ENCODE measurements at places on chromosomes 5 and 9.
A peak's percentile ranks its signal among the peaks of the same experiment; 100 is the strongest.

- DNase-seq: no peak
Observed at GRCh38 chr9:93937193-93937592, 18.0 kb downstream of the BARX1 start.

- DNase-seq: no peak
Observed at GRCh38 chr5:66198837-66199236, 54.7 kb downstream of the SREK1 start.

DNA sequence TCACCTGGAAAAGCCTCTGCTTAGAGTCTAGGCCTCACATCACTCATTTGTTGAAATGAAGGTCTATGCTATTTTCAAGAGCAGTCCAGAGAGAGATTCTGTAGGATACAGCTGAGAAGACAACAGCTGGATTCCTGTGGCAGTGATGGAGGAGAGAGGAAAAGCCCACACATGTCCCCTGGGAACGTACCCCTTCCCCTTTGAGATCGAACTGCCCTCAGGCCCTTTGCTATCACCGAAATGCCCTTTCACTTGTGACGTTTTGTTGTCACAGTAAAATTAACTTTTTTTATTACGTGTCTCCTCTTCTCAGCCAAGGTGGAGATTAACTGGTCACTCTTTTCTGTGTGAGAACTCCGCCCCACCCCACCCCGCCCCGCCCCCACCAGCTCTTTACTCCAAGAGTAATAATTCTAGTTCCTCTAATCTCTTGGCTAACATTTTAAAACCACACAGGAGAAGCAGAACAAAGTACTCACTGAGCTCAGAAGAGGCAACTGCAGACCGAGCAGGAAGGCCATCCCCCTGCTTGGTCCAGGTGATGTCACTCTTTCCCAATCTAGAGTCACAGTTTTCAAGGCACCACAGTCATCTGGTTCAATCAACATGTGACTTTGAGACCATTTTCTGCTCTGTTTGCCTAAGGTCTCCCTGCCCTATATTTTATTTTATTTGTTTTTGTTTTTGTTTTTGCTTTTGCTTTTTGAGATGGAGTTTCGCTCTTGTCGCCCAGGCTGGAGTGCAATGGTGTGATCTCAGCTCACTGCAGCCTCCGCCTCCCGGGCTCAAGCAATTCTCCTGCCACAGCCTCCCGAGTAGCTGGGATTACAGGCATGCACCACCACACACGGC is 105.6 kb downstream of the SUSD1 start:
- peak; percentile 87 for DNase-seq

GRCh38 chr9:94813379-94813778 is 86.9 kb downstream of the AOPEP start:
- no peak for DNase-seq

GRCh38 chr9:93187574-93187973 is 3.6 kb downstream of the WNK2 start:
- DNase-seq: no peak

GRCh38 chr5:53167836-53168235 is 58.3 kb upstream of the MOCS2 start:
- DNase-seq: no peak

DNA sequence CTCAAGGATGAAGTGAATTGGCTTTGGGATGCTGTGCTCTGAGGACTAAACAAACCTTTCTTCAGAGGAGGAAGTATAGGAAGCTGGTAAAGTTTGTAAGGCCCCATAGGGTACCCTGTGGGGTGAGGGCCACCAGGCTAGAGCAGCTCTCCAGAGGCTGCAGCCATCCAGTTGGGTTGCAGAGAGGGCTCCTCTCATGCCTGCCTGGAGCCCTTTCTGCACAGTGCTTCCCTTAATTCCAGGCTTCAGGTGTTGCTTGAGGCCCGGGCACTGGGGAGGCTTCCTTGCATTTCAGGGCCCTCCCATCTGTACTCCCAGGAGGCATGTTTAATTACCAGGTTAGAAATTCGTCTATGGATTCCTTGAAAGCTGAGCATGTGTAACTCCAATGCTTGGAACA is 95.3 kb upstream of the FSTL4 start:
- no peak for DNase-seq

DNA sequence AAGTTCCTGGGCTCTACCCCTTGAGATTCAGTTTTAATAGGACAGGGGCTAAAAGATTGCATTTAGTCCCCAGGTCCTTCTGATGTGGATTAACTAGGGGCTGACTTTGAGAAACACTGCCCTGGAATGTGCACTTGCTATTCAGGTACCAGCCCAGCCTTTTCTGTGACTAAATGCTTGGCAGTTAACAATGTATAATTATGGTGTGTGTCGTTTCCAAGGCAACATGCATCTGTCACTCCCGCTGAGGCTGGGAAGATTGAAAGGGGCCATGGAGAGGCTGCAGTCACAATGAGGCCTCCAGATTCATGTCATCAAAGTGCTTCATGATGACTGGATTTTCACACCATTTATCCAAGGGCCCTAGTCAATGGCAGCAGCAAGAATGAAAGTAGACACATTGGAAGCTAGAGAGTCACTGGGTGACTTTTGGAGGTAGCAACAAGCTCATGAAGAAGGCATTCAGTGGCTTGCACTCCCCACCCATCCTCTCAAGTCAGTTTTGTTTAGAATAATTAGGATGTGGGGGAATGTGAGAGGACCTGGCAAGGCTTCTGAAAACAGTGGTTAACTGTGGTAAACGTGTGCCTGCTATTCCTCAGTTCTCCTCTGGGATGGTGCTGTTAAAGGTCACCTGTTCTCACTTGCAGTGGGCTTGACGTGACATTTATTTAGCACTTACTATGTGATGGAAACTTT is 28.3 kb downstream of the RAI14 start:
- DNase-seq: no peak

- no peak for DNase-seq
Observed at GRCh38 chr5:1962619-1963355, 80.1 kb upstream of the IRX4 start.

DNA sequence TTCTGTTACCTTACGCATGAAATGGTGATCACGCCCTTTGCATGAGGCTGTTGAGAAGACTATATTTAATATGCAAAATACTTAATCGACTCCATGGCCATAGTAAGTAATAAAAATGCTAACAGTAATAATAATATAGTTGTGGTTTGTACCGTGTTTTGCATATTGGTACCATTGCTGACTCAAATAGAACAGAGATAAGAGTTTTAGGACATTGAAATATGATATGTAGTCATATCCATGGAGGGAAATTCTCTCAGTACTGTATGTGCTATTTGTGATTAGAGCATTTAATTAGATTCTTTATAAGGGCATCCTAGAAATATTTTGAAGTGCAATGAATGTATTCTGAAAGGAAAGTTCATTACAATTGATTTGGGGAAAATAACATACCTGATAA is 41.9 kb downstream of the CFAP90 start:
- DNase-seq: no peak

DNA sequence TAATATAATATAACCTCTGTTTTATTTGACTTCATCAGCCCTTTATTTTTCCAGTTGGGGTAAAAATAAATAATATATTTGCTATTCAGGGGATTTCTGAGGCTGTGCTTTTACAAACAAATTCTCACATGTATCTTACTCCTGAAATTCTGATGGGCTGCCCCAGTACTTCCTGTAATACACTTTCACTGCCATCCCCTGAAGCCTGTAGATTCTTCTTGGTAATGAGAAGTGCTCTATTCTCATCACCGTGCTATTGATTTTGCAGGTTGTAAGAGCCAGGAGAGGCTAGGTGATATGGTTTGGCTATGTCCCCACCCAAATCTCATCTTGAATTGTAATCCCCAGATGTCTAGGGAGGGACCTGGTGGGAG is 91.9 kb upstream of the CEP78 start:
- DNase-seq: no peak

DNA sequence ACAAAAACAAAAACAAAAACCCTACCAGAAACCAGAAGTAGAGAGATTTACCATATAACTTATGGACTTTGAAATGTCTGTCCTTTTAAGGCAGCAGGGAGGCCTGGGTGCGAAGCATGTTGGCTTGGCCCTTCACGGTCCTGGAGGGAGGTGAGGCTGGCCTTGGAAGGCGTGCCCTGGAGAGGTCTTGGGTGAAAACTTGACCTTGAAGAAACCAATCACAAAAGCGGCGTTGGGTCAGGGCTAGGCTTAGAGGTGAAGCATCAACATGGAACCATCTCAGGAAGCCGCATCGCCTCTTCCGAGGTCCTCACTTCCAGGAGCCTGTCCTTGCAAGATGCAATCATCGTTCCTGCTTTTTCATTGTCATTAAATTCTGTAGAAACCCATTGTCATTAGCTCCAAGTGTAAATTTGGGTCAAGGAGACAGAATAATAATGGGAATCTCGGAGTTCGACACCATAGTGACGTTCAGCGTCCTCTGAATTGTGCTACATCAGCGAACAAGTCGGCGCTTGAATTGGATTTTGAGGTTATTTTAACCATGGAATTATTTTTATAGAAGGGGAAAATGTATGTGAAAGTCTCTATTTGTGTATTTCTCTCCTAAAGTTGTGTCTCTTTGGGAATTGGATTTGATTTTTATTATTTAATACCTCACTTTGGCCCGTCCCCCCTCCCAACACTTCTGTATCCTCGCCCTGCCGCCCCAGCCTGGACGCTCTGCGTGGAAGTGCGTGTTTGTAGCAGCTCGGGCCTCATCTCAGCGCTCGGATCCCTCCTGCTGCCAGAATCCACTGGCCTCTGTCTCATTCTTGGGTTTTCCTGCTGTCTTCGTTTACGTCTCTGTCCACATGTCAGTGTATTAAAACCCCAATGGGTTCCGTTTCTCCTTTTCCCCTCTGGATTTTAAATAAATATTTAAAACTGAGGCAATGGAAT is 11.1 kb upstream of the ORM1 start:
- no peak for DNase-seq

DNA sequence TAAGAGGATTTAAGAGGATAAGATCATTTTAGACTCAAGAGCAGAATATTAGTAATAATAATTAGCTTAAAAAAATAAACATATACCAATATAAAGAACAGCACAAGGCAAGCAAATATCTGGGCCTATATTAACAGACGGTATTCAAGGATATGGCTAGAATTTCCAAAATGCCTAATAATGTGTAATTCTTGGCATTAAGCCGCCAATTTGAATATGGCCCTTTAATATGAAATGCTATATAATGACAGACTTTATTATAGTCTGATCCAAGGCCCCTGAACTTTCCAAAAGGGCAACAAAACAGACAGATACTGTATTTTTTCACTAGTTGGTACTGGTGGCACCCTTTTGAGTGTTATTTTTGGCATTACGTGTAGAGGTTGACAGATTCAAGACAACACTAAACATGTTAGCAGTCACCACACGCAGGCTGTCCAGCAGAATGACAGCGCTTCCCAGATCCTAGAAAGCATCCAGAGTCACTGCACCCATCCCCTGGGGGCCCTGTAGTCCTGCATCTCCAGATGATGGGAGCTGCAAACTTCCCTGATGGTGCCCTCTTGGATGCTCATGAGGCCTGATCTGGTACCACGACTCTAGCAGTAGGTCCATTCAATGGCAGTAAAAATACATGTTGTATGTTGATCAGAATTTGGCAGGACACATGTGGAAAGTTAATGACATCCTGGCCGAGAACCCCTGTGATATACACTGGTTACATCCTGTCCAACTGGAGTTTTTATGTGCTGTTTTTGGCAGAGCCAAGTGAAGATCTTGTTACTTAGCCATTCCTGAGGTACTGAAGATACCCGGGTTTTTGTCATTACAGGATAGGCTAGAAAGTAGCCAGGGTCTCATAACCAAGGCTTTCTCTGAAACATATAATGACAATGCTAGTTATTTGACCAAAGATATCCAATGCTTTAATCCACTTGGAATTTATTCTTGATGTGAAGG is 1.7 kb upstream of the ABL1 start:
- DNase-seq: no peak

- DNase-seq: no peak
Observed at GRCh38 chr5:123997064-123997461, 485.1 kb downstream of the CSNK1G3 start.

DNA sequence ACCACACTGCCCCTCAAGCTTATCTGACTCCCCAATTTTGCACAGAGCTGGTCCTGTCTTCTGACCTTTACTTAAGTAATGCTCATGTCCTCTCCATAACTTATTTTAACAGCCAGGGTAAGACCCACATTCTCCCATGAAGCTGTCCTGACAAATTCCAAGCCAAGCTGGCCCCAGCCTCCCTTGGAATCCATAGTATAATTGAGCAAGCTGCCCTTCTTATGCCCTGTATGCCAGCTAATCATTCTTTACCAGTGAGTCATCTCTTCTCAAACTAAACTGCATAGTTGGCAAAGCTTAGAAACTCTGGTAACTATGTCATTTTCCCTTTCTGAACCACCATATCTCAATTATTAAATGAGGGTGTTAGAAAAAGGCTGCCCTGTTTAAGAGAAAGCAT is 92.4 kb downstream of the NFIB start:
- no peak for DNase-seq

DNA sequence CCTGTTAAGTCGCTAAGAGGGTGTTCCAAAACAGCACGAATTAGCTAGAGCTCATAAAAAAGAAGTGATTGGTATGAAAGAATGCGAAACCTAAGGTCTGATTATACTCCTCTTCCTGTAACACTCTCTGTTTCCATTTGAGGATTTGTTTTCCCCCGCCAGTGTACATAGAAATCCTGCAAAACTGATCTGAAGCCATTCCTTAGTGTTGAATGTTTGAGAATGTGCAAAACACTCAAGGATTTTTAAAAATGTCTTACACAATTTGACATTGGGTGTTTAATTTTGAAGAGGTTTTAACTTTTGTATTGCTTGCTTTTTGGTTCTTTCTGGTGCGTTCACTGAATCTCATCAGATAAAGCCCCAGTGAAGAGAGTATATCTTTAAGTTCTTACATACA is 105.3 kb downstream of the KCNN2 start:
- DNase-seq: no peak

- DNase-seq: no peak
Observed at GRCh38 chr5:90054612-90055011, 354.9 kb downstream of the CETN3 start.

DNA sequence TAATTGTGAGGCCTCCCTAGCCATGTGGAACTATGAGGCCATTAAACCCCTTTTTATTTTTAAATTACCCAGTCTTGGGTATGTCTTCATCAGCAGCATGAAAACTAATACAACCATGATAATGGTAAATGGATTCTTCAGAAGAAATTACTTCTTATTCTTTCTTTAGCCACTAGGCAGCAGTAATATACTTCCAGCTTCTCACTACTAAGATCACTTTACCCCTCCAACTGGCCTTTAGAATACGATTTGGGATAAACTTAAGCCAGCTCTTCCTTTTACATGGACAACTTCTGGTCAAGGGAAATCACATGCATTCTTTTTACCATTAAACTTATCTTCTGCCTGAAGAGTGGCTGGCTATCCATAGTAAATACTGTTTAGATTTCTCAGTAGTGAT is 355.4 kb downstream of the MAN2A1 start:
- peak; percentile 25 for DNase-seq

DNA sequence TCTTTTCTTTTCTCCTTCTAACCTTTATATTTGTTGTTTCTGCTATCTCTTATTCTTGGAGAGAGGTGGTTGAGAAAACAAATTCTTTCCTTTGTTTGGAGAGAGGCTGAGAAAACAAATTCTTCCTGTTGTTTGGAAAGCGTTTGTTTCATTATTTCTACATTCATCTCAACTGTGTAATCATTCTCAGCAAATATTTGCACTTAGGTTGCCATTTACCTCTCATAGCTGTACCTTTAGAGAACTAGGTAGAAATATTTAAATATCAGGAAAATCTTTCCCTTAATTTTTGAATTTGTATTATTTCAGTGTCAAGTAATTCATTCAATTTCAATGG is 1824.4 kb upstream of the CDH9 start:
- DNase-seq: no peak

- no peak for DNase-seq
Observed at GRCh38 chr5:167898361-167899042, 392.9 kb upstream of the WWC1 start.
